Stimulated activated CD4-positive, alpha-beta T cell treated with anti-CD3 and anti-CD28 coated beads, Interleukin-1b, Interleukin-23, amount 100 ng/mL, for 24 hours (primary cell): ENCODE measurements at places on chromosomes 11 and 22.
A peak's percentile ranks its signal among the peaks of the same experiment; 100 is the strongest.

GRCh38 chr11:14106303-14107049 is 144.0 kb downstream of the SPON1 start:
- DNase-seq: no peak

- no peak for DNase-seq
Measured at GRCh38 chr11:70556884-70557741, 158.8 kb downstream of the CTTN start.

DNA sequence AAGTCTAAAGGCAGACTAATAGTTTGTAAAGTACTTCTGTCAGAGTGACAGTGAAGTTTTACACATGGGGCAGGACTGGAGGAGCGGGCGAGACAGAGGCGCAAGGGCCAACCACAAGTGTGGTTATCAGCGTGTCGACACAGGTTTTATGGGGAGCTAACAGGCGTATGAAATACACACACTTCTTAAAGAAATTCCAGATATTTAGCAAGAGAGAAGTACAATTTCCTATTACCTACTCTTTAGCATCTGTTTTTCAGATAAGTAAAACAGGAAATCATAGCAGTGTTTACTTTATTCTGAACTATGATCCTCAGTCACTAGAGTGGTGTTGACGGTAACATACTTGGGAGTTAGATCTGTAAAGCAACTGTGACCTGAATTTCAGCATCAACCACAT is 22.5 kb downstream of the VSIG10L2 start:
- no peak for DNase-seq

DNA sequence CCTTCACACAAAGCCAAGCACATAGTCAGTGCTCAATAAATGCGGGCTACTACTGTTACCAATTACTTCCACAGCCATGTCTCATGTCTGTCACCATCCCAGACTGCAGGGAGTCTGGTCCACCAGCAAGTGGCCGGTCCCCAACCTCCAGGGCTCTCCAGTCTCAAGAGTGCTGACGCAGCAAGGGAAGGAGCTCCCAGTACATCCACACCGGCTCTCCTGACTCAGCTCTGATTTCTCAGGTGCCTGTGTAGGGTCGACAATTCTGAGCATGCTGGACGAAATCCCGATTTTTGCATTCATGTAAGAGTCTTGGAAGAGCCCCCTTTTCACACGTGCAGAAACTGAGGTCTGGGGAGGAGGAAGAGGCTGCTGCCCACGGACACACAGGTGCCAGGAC is 10.3 kb upstream of the NEFH start:
- DNase-seq: no peak

- no peak for DNase-seq
Measured at GRCh38 chr11:68905421-68906360, 2.0 kb downstream of the IGHMBP2 start.

GRCh38 chr22:27918341-27919221 is 475 bp downstream of the PITPNB start:
- peak; percentile 37 for DNase-seq

GRCh38 chr11:121931748-121932352 is 184.2 kb downstream of the BLID start:
- no peak for DNase-seq
